ENCODE measurements at places on chromosomes 13 and 19.
A peak's percentile ranks its signal among the peaks of the same experiment; 100 is the strongest.

DNA sequence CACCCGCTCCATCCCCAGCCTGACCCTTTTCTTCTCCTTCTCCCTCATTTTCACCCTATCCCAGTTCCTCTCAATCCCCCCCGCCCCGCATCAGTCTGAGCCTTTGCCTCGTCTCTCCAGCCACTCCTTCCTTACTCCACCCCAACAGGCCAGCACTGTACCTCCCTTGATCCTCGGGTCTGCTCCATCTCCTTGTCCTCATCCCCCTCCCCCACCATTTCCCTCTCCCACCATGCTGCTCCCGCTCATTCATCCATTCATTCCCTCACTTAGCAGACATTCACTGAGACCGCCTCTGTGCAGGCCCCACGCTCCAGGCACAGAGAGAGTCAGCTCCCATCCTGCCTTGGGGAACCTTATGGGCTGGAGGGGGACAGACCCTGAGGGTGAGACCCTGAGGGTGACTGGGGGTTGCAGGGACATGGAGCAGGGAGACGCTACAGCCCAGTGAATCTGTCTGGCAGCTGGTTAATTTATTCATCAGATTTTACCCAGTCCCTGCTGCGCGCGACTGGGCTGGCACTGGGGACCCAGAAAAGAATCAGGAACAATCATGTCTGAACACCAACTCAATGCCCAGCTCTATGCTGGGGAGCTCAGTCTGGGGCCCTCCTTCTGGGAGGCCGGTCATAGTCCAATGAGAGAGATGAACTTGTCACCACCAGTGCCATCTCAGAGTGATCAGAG, 881 bp downstream of the ARHGAP33 start:
- peak; percentile 59 for DNase-seq

DNA sequence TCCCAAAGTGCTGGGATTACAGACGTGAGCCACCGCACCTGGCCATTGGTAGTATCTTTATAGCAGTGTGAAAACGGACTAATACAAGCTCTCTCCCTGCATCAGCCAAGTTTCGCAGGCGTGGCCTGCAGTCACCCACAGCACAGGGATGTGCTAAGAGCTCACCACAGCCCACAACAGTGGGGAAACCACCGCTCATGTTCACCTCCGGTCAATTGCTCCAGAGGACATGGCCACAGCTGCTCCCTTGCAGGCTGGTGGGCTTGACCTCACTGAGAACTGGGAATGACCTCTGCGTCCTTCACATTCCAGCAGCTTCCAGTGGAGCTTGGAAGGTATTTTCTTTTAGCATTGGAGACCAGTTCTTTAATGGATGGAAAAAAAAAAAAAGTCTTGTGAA, 156.4 kb downstream of the KCTD15 start:
- DNase-seq: no peak

- no peak for DNase-seq
Observed at GRCh38 chr13:29279356-29280254, 315.9 kb downstream of the SLC7A1 start.

- DNase-seq: no peak
Observed at GRCh38 chr13:48009284-48009683, 8.2 kb upstream of the SUCLA2 start.

- DNase-seq: no peak
Observed at GRCh38 chr19:36377541-36378178, 1.3 kb downstream of the ZFP14 start.

GRCh38 chr19:1618157-1619093, 13.2 kb upstream of the UQCR11 start:
- DNase-seq: peak; percentile 60

- no peak for DNase-seq
Observed at GRCh38 chr19:53961523-53962356, 997 bp upstream of the CACNG8 start.

GRCh38 chr13:46341112-46341711, 45.8 kb downstream of the RUBCNL start:
- no peak for DNase-seq

- no peak for DNase-seq
Observed at GRCh38 chr13:108315273-108315672, 45.8 kb downstream of the TNFSF13B start.

- no peak for DNase-seq
Observed at GRCh38 chr19:56905631-56906150, 65.2 kb upstream of the PEG3 start.

DNA sequence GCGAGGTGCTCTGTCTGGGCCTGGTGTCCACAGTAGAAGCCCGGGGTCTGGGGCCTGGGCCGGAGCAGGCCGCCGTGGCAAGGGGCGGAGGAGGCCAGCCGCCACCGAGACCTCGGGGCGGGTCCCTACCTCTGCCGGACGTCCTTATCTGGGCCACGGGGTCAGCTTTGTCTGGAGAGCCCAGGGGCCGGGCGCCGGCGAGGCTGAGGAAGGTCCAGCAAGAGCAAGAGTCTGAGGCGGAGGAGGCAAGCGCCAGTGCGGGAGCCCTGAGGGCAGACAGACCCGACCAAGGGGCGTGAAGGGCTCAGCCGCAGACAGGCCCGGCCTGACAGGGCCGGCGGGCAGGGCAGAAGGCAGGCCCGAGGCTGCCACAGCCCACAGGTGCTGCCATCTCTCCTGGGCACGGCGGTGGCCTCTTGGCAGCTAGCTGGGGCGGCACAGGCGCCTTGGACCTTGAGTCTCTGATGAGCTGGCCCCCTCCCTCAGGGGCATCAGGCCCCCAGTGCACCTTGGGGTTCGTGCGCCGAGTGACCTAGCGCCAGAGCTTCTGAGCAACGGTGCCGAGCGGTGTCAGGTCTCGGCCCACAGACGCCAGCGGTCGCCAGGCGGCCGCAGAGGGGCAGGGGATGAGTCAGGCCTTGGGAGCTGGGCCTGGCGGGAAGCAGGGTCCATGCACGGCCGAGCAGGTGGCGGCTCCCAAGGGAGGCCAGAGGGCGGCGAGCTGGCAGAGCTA, 19.1 kb upstream of the AKAP8 start:
- DNase-seq: no peak

GRCh38 chr13:91659256-91660075, 261.0 kb downstream of the GPC5 start:
- DNase-seq: peak; percentile 45

DNA sequence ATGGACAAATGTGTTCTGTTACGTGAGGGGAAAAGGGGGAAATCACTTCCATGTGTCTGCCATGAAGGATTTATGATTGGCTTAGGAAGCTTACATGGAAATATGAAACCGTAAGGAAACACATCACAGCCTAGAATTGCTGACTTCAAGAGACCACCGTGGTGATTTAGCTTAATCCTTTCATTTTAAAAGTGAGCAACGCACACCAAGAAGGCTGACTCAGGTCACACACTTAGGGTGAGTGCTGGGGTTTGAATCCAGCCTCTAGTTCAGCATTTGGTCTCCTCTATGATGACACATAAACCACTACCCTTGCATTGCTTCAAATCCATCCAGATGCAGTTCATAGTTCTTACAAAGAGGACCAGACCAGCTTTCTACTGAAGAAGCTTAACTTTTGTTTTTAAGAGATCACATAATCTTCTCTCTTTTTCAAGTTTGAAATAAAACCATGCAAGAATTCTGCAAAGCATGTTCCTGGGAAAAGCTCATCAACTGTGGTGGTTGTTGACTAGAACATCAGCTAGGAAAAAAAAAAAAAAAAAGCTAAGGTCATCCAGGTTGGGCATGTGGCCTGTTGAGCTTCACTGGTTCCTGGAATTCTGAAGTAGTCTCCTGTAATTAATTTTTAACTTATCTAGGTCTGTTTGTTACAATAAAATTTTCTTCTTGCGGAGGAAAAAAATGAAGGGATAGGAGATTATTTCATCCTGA, 60.2 kb upstream of the KL start:
- DNase-seq: peak; percentile 34

GRCh38 chr13:28637714-28638355, 21.1 kb upstream of the POMP start:
- no peak for DNase-seq

- DNase-seq: peak; percentile 49
Observed at GRCh38 chr13:102724923-102725322, 30.1 kb upstream of the METTL21C start.

DNA sequence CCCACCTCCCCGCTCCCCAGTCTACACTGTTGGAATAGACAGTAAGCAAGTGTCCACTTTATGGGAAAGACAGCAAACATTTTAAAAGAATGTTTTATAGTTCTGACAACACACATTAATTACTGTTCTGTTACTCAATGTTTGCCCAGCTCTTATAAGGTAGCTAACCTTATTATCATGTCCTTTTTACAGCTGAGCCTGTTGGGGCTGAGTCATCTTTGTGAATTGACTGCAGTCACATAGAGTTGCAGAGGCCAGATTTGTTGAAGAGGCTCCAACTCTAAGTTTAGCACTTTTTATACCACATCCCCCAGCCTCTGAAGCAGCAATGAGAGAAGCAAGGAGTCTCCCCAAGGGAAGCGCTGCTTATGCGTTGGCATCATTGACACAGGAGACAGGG, 76.2 kb downstream of the C13orf42 start:
- no peak for DNase-seq

- no peak for DNase-seq
Observed at GRCh38 chr13:51865838-51866237, 4.1 kb downstream of the CCDC70 start.

DNA sequence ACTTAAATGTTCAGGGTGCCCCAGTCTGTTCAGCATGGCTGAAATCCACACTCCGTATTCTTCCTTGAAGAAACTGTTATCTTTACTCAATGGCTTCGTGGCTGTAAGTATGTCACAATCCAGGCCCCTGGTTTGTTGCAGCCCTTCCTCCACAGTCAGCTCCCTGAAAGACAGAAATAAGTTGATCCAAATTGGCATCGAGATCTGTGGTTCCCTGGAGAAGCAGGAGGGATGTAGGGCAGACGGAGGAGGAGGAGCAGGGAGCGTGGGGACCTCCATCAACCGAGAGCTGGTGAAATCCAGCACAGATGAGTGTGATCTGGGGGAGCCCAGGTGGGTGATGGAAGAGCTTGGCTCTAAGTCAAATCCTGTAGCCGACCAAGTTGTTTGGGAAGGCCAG, 304 bp downstream of the TSPAN16 start:
- DNase-seq: no peak

- peak; percentile 74 for DNase-seq
Observed at GRCh38 chr13:107650081-107650701, 565.1 kb downstream of the LIG4 start.

- no peak for DNase-seq
Observed at GRCh38 chr19:14835011-14835410, at the start of the genes OR7A5 and OR7C1. Gene OR7A5 (minus strand): TSS chr19:14835185. CDS start chr19:14828241, 6,944 bp downstream. Gene OR7C1 (minus strand): TSS chr19:14835185. CDS start chr19:14800136, 35,049 bp downstream.

DNA sequence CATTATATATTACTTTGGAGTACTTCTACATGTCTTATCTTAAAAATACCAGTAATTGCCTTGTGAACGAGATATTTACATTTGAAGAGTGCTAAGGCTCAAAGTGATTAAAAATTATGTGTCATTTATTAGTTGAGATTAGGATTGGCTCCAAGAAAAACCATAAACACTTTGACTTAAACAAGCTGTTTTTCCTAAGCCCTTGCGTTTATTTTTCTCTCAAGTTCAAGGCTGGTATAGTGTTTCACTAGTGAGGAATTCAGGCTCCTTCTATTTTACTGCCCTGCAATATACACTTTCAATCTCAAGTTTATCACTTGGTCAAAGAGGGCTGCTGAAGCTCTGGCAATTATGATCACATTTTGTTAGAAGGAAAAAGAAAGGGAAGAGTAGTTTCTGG, 49.9 kb downstream of the UFM1 start:
- no peak for DNase-seq

DNA sequence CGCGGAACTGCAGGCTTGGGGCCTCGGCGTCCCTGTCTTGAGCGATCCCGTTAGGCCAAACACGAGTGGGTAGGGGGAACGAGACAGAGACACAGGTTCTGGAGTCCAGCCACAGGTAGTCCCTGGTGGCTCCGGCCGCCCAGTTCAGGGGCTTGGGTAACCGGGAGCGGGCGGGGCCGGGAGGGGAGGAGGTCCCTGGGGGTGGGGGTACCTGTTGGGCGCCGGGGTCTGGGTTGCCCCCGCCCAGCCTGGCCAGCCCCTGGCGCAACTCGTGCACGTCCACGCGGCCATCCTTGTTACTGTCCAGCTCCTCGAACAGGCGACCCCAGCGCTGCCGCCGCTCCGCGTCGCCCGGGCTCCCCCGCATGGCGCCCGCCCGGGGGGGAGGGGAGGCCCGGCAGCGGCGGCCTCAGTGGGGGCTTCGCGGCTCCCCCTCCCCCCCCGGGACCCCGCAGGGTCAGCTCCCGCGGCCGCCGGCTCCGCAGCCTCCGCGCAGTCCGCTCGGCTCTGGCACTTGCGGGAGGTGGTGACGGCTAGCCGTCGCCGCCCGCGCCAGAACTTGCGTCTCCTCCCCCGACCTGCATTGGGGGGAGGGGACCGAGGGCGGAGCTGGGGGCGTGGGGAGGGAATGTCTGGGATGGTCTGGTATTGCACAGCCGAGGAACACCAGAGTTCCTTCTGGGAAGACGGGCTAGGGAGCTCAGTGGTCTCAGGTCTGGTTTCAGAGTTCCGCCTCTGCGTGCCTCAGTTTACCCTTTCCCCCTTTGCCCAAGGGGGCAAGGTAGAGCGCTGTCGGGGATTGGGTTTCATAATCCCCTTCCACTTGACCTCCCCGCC, at the start of gene SLC25A23:
TSS of gene SLC25A23 (minus strand) at position 531 of the 837 bp plus-strand sequence. CDS start at position 367, 164 bp downstream.
- peak; percentile 73 for DNase-seq

Measured in NCI-H82 (cell line).